Fibroblast of lung (primary cell): ENCODE measurements at places on chromosomes 13 and 19. TPM values are rescaled to one million over a fixed set of nuclear protein-coding genes. Genes with fewer than 3 reads are reported as not detected.
A peak's percentile ranks its signal among the peaks of the same experiment; 100 is the strongest.

DNA sequence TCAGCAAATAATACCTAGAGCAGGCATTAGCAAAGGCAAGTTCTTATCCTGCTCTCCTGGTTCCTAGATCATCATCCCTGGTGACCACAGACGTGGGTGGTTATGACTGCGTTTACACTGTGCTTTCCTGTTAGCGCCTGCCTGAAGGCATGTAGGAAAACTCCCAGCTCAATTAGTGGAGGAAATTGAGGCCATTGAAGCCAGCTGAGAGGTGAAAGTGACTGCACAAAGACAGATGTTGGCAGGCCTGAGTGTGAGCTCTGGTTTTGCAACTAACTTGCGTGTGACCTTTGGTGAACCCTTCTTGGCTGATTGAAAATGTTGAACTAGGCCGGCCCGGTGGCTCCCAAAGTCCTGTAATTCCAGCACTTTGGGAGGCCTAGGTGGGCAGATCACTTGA, 17.5 kb upstream of the NWD1 start:
- DNase-seq = peak; percentile 60
- H3K36me3 ChIP-seq = no peaks in the 10 kb centered on the region

GRCh38 chr19:12921047-12921446, 2.0 kb upstream of the SYCE2 start:
- peaks cover 3% of the 10 kb centered on the region for H3K4me1 ChIP-seq
- H3K36me3 ChIP-seq = peaks cover 11% of the 10 kb centered on the region
- H3K27me3 ChIP-seq = no peaks in the 10 kb centered on the region
- H3K27ac ChIP-seq = no peak overlapping the region

DNA sequence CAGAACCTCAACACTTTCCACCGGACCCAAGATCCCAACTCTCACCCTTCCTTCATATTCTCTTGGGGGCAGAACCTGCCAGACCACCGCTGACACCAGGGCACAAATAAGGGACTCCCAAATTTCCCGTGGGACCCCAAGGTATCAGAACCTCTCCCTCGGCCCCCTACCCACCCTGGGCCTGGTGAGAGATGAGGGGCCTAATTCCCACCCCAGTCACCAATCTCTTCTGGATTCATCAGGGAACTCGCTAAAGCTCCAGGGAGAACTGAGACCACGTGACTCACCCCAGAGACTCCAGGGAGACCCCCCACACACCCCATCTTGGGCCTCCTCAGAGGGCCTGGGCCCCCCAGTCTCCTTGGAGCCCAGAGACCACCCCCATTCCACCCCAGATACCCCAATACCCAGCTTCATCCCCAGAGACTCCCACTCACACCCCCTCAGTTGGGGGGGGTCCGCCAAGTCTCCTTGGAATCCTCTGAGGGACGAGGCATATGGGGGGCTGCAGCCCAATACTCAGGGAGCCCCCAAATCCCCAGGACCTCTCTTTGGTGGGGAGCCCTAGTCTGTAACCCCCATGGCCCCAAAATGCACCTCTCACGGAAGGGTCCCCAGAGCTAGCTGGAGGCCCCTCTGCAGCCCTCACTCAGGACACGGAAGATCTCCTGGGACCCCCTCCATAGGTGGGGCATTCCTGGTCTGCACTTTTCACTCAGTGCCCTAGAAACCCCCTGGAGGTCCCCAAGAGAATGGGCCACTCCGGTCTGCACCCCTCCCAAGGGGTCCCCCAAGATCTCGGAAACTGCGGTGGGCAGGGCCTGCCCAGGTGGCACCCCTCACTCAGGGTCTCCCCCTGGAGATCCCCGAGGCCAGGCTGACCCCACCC, 1.6 kb downstream of the LMNB2 start:
- H3K4me1 ChIP-seq = peaks cover 2% of the 10 kb centered on the region
- peak overlapping the region; percentile 87 for H3K4me3 ChIP-seq
- no peak for DNase-seq
- no peaks in the 10 kb centered on the region for H3K36me3 ChIP-seq
- no peaks in the 10 kb centered on the region for H3K27me3 ChIP-seq

- no peaks in the 10 kb centered on the region for H3K27me3 ChIP-seq
- H3K4me3 ChIP-seq = no peak overlapping the region
- H3K27ac ChIP-seq = no peak overlapping the region
- peaks cover 5% of the 10 kb centered on the region for H3K4me1 ChIP-seq
Observed at GRCh38 chr13:28327373-28328270, 167.3 kb downstream of the FLT1 start.

GRCh38 chr13:21889651-21890050, 218.8 kb downstream of the FGF9 start:
- no peak overlapping the region for H3K4me3 ChIP-seq
- no peaks in the 10 kb centered on the region for H3K36me3 ChIP-seq
- H3K27me3 ChIP-seq = no peaks in the 10 kb centered on the region
- H3K4me1 ChIP-seq = no peaks in the 10 kb centered on the region
- DNase-seq = no peak

GRCh38 chr13:111065698-111066097, 49.4 kb upstream of the ARHGEF7 start:
- no peaks in the 10 kb centered on the region for H3K27me3 ChIP-seq
- H3K4me1 ChIP-seq = no peaks in the 10 kb centered on the region
- no peaks in the 10 kb centered on the region for H3K36me3 ChIP-seq

DNA sequence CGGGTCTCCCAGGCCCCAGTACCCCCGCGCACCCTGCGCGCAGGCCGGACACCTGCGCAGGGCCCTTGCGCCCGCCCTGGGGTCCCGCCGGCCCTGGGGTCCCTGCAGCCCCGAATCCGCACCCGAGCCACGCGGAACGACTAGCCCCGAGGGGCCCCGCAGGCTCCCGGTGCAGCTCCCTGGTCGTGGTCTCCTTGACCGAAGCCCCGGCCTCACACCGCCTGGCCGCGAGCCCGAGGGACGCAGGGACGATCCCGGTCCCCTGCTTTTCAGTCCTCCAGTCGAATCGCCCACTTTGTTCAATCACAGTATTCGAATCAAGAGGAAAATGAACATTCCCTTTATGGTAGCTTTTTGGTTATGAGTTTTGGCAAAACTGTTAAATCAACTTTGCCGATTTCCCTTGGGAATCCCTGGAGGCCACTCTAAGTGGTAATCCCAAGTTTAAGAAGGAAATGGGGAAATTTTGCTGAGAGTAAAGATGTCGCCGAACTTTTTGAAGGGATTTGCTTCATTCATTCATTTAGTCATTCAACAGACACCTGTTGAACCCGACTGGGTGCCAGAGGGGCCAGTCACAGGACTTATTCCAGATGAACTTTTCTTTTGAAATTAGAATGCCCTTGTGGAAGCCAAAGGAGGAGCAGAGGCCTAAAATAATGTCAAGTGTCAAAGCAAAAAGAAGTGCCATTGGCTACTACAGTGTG, 75.0 kb downstream of the ZIC5 start:
- no peak for DNase-seq
- H3K4me1 ChIP-seq = no peaks in the 10 kb centered on the region
- H3K27me3 ChIP-seq = peaks cover 27% of the 10 kb centered on the region
- H3K27ac ChIP-seq = no peak overlapping the region
- no peaks in the 10 kb centered on the region for H3K36me3 ChIP-seq

- H3K4me3 ChIP-seq = no peak overlapping the region
- H3K27ac ChIP-seq = no peak overlapping the region
- no peaks in the 10 kb centered on the region for H3K4me1 ChIP-seq
- DNase-seq = no peak
Observed at GRCh38 chr13:71483733-71484132, 383.3 kb downstream of the DACH1 start.

DNA sequence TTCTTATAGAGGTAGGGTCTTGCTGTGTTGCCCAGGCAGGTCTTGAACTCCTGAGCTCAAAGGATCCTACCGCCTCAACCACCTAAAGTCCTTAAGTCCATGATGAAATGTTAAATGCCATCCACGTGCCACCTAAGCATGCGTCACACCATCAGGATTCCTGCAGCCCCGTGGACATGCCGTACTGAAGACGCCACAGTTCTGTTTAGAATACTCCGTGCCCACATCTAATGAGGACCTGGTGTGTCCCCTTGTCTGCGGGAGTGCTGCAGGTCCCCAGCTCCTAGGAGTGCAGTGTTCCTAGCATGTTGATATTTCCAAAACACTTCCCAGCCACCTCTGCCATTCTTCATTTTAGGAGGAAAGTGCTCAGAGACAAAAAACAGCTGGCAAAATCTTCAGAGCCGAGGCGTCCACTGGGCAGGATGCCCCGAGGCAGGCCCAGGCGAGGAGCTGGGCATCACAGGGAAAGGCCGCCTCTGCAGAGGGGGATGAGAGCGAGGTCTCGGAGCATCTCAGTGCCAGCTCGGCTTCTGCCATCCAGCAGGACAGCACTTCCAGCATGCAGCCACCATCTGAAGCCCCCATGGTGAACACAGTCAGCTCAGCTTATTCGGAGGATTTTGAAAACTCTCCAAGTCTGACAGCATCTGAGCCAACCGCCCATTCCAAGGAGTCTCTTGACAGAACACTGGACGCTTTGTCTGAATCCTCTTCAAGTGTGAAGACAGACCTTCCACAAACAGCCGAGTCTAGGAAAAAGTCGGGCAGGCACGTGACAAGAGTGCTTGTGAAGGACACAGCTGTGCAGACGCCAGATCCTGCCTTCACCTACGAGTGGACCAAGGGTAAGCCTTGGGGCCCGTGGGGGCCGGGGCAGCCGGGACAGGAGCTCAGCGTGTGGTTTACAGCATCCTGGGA, 13.2 kb downstream of the C19orf44 start:
- no peak overlapping the region for H3K4me3 ChIP-seq
- no peaks in the 10 kb centered on the region for H3K27me3 ChIP-seq
- H3K36me3 ChIP-seq = peaks cover 6% of the 10 kb centered on the region
- peak; percentile 75 for DNase-seq
- no peak overlapping the region for H3K27ac ChIP-seq
- H3K4me1 ChIP-seq = peaks cover 3% of the 10 kb centered on the region

DNA sequence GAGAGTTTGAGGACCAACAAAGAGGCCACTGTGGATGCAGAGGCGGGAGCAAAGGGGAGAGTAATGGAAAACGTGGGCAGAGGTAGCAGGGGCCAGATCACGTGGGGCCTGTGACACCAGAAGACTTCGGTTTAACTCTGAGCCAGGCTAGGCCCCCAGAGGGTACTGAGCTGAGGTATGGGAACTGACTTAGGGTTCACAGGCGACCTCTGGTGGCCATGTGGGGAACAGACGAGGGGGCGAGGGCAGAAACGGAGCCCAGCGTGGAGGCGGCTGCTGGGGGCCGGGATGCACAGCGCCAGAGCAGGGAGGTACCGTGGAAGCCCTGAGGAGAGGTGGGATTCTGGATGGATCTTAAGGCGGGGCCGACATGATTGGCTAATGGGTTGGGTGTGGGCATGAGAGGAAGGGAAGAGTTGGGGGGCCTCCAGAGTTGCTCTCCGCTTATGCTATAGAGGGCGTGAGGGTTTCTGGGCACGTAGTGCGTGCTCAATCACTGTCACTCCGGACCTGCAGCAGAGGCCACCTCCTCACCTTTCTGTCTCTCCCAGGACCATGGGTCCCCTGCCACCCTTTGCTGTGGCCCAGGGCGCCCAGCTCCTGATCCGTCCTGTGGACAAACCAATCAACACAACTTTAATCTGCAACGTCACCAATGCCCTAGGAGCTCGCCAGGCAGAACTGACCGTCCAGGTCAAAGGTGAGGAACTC, 13.7 kb downstream of the PVR start:
- H3K27ac ChIP-seq = peak overlapping the region; percentile 17
- H3K4me1 ChIP-seq = peaks cover 9% of the 10 kb centered on the region
- DNase-seq = peak; percentile 75
- H3K36me3 ChIP-seq = peaks cover 42% of the 10 kb centered on the region
- no peak overlapping the region for H3K4me3 ChIP-seq

GRCh38 chr13:91805605-91806004, 407.2 kb downstream of the GPC5 start:
- H3K4me1 ChIP-seq = no peaks in the 10 kb centered on the region
- DNase-seq = peak; percentile 16
- H3K27me3 ChIP-seq = no peaks in the 10 kb centered on the region
- H3K36me3 ChIP-seq = no peaks in the 10 kb centered on the region
- H3K4me3 ChIP-seq = no peak overlapping the region

DNA sequence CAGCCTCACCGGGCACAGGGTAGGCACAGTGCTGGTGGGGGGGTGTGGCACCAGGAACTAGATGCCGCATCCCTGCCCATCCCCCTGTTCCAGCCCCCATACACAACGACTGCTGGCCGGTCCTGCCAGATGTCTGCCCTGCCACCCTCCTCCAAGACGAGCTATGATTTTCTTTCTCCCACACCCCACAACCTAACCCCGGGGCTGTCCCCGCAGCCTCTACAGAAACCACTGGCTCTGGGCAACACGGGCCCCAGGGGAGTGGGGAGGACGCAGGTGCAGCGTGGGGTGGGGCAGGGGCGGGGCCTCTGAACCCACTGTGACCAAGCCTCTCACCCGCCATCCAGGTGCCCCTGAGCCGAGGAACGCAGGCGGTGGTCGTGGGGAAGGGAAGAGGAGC, 15.5 kb downstream of the PGLS start:
- H3K36me3 ChIP-seq = no peaks in the 10 kb centered on the region
- H3K4me1 ChIP-seq = no peaks in the 10 kb centered on the region
- no peak overlapping the region for H3K4me3 ChIP-seq
- no peak for DNase-seq

- DNase-seq = no peak
- peaks cover 2% of the 10 kb centered on the region for H3K27me3 ChIP-seq
- no peak overlapping the region for H3K27ac ChIP-seq
- no peak overlapping the region for H3K4me3 ChIP-seq
- peaks cover 3% of the 10 kb centered on the region for H3K4me1 ChIP-seq
Observed at GRCh38 chr19:41530761-41531301, 45.1 kb upstream of the CEACAM21 start.

- peaks cover 62% of the 10 kb centered on the region for H3K4me1 ChIP-seq
- peak; percentile 76 for DNase-seq
- no peak overlapping the region for H3K4me3 ChIP-seq
- no peaks in the 10 kb centered on the region for H3K27me3 ChIP-seq
Observed at GRCh38 chr19:19459707-19460251, 54.3 kb downstream of the GATAD2A start.

GRCh38 chr13:38042771-38043170, 173.2 kb upstream of the TRPC4 start:
- H3K36me3 ChIP-seq = no peaks in the 10 kb centered on the region
- no peaks in the 10 kb centered on the region for H3K27me3 ChIP-seq
- no peak for DNase-seq
- no peak overlapping the region for H3K4me3 ChIP-seq
- H3K4me1 ChIP-seq = no peaks in the 10 kb centered on the region

GRCh38 chr13:46373623-46374022, 13.4 kb downstream of the RUBCNL start:
- H3K27me3 ChIP-seq = no peaks in the 10 kb centered on the region
- H3K36me3 ChIP-seq = no peaks in the 10 kb centered on the region
- H3K4me1 ChIP-seq = peaks cover 2% of the 10 kb centered on the region

- H3K27me3 ChIP-seq = no peaks in the 10 kb centered on the region
- no peak for DNase-seq
- no peak overlapping the region for H3K4me3 ChIP-seq
- H3K27ac ChIP-seq = no peak overlapping the region
- H3K4me1 ChIP-seq = no peaks in the 10 kb centered on the region
Observed at GRCh38 chr13:19345158-19345557, 163.5 kb upstream of the TUBA3C start.

Gene SPRY2
- 9.8 and 13.0 TPM in 2 replicates for total RNA-seq

Gene CYP2A7
- total RNA-seq = not detected in 2 replicates

Gene SULT2A1
- not detected in 2 replicates for total RNA-seq

Gene ZNF429
- 5.4 and 5.6 TPM in 2 replicates for total RNA-seq

Gene DMKN
- total RNA-seq = 14.2 and 29.3 TPM in 2 replicates

Gene RASL11A
- total RNA-seq = 73.5 and 82.2 TPM in 2 replicates

Gene ODAD3
- total RNA-seq = 0.26 and 0.66 TPM in 2 replicates

Gene S1PR2
- total RNA-seq = 25.9 and 39.3 TPM in 2 replicates

Gene ADGRE2
- under 0.01 TPM in 2 replicates for total RNA-seq

Gene ZNF223
- 4.6 and 5.3 TPM in 2 replicates for total RNA-seq

Gene PRTN3
- not detected in 2 replicates for total RNA-seq
